ENCODE measurements at places on chromosomes 1 and 21.
A peak's percentile ranks its signal among the peaks of the same experiment; 100 is the strongest.

GRCh38 chr1:109277434-109278204 lies 5.3 kb downstream of the PSRC1 start:
- DNase-seq = peak; percentile 35

DNA sequence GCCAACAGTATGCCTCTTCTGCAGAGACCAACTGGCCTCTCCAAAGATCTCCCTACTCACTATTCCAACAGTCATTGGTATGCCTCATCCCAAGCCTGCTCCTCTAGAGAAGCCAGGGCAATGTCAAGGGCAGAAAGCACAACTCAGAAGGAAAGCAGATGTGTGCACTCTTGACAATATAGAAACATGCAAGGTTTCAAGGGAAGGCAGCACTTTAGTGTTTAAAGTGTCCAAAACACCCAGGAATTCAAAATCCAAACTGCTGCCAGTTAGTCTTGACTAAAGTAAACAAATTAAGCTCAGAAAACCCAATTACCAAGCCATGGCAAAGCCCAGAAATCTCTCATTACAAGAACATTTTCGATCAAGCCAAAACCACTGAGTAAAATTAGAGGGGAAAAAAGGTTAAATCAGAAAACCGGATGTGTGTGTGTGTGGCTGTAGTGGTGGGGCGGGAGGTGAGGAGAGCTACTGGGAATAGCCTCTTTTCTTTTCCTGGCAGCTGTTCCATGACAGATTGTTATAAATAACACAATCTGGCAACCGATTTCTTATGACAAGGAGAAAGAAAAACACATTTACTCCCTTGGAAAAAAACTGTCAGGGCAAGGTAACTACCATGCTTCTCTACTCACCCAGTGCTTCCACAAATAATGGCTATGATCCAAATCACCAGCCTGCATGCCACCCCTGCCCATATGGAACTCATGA lies 39.2 kb downstream of the EIF2B3 start:
- no peak for DNase-seq

DNA sequence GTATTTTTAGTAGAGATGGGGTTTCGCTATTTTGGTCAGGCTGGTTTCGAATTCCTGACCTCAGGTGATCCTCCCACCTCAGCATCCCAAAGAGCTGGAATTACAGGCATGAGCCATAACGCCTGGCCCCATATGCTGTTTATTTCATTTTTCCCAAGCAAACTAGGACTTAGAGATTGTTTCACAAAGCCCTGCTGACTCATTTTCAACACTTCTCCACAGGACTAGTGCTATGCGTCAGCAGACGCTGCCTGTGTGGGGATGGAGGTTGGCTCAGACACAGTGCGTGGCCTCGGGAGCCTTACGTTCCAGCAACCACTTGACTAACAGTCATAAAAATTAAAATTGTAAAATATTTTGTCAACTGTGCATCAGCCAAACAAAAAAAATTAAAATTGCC lies 22.7 kb downstream of the PKNOX1 start:
- no peak for DNase-seq

- DNase-seq = no peak
Observed at GRCh38 chr1:48552420-48552819, 80.4 kb upstream of the SPATA6 start.

DNA sequence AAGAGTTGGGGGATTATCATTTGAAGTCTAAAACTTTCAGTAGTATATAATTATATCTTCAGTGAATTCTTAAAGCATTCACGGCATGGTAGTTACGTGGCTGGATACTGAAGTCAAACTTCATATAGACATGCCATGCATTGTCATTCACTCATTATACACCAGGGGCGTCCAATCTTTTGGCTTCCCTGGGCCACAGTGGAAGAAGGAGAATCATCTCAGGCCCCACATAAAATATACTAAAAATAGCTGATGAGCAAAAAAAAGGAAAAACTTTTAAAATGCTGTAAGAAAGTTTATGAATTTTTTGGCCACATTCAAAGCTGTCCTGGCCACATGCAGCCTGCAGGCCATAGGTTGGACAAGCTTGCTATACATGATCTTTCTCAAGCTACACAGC lies 43.8 kb downstream of the DENND1B start:
- no peak for DNase-seq

- DNase-seq = no peak
Observed at GRCh38 chr1:60960891-60961461, 121.4 kb upstream of the NFIA start.

DNA sequence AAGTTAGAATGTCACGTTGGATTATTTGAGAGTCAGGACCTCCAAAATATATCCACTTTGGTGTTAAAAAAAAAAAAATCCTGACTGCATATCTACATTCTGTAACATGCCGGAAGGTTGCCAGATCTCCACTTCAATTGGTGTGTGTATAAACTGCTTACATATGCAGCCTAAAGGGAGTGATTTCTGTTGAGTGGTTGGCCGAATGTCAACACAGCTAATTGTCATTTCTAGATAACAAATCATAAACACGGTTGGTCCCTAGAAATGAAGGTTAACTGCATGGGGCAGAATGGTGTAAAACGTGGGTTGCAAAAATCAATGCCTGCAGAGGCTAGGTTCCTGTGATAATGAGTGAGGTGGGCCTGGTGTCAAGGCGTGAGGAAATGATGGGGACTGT lies 15.0 kb upstream of the ROR1 start:
- no peak for DNase-seq

DNA sequence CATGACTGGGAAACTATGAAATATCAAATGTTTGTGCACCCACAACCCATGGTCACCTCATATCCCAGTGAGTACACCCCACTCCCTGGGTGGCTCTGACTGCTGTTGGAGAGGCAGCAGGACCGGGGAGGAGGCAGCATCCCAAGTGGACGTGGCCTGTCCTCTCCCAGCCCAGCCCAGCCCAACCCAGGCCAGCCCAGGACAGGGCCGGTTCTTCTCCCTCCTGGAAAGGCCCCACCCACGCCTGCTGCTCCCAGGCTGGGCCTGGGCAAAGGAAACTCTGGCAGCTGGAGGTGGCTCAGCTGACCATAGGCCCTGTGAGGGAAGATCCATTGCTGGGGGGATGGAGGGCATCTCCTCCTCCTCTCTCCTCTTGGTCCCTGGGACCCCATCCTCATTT lies 19.1 kb downstream of the MATN1 start:
- no peak for DNase-seq

GRCh38 chr1:32984455-32985171 lies 20.0 kb upstream of the RNF19B start:
- no peak for DNase-seq

- no peak for DNase-seq
Observed at GRCh38 chr1:236530959-236531358, 7.2 kb downstream of the LGALS8 start.

GRCh38 chr1:23899070-23899469 lies 14.1 kb downstream of the CNR2 start:
- DNase-seq = no peak

DNA sequence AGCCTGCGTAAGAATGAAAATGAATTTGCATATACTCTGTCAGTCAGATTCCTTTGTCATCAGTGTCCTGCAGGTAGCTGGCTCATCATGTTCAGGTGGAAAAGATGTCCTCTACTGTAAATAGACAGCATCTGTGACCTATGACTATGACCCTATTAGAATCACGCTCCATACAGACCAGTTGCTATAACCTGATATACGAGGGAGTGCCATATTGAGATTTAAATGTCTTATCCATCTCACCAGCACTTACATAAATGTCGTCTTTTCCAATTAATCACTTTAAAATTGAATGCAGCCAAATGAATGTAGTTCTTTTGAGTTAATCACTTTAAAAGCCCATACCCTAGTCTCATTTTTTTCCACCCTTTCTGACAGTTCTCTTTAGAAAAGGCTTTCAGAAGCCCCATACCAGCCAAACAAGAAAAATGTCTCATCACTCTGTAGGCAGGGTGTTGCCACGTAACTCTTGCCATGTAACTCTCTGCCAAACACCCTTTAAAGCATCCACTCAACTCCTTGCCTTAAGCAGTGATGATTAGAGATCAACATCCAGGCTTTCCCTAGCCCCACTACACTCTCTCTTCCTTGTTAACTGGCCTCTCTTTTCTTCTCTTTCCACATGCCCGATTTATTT lies 26.3 kb downstream of the DNASE2B start:
- no peak for DNase-seq

GRCh38 chr1:229119161-229119560 lies 151.8 kb upstream of the RAB4A start:
- no peak for DNase-seq

DNA sequence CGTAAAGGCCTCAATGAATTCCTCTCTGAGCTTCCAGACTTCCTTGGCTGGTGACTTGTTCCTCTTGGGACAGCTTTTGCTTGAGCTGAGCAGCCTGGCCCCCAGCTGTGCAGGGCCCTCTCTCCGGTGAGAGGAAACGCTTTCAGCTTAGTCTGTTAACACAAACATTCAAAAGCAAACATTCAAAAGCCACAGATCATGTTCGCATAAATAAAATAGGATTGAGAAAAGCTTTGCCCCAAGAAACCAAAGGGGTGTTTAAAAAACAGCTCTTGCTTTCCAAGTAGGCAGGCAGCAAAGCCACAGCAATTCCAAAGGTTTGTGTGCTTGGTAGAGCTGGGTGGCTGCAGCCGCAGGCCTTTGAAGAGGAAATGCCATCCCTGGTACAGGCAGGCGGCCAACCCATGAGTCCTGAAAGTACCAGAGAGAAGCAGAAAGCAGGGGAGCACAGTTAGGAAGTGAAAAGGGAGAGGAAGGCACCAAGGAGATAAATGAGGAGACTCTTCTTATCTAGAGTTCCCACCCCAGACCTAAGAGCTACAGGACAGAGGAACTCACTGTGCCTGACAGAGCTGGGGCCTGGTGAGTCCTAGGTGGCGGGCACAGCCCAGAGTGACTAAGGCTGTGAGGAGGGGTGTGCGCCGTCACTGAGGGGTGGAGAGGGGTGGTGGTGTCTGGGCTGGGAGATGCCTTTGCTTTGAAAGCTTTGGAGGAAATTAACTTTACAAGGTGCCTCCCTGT lies 48.4 kb downstream of the CCN1 start:
- DNase-seq = no peak

GRCh38 chr1:8674481-8674880 lies 143.0 kb downstream of the RERE start:
- no peak for DNase-seq

DNA sequence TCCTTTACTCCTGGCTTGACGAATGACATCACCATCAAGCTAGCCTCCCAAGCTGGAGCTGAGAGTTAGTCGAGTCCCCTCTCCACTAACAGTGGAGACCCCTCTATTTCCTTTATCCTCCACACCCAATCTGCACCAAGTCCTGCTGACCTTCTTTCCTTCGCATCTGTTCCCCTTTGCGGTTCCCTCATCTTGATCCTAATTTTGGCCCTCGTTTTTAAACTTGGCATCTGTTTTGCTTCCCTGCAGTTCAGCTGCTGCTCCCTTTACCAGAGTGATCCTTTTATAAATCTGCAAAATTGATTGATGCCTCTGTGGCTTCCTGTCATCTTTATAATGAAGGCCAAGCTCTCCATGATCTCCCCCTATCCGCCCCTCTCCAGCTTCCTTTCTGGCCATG lies 49.0 kb upstream of the TSPAN2 start:
- DNase-seq = no peak

- DNase-seq = no peak
Observed at GRCh38 chr21:35280231-35280630, 231.1 kb upstream of the RUNX1 start.

DNA sequence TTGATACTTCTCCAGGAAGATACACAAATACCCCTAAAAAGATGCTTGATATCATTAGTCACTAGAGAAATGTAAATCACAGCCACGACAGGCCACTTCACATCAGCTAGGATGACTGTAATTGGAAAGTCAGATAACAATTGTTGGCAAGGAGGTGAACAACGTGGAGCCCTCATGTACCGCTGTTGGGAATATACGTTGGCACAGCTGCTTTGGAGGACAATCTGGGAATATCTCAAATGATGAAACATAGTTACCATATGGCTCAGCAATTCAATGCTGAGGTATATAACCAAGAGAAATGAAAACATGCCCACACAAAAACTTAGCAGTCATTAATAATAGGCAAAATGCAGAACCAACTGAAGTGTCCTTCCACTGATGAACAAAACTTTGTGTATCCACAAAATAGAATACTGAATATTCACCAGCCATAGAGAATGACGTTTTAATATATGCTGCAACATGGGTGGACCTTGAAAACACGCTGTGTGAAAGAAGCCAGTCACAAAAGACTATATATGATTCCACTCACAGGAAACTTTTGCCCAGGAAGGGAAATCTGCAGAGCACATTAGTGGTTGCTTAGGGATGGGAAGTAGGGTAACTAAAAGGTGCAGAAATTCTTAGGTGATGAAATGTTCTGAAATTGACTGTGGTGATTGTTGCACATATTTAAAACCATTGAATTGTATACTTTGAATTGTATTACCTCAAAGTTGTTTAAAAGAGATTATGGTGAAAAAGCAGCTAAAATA lies 95.4 kb downstream of the AHCTF1 start:
- no peak for DNase-seq

DNA sequence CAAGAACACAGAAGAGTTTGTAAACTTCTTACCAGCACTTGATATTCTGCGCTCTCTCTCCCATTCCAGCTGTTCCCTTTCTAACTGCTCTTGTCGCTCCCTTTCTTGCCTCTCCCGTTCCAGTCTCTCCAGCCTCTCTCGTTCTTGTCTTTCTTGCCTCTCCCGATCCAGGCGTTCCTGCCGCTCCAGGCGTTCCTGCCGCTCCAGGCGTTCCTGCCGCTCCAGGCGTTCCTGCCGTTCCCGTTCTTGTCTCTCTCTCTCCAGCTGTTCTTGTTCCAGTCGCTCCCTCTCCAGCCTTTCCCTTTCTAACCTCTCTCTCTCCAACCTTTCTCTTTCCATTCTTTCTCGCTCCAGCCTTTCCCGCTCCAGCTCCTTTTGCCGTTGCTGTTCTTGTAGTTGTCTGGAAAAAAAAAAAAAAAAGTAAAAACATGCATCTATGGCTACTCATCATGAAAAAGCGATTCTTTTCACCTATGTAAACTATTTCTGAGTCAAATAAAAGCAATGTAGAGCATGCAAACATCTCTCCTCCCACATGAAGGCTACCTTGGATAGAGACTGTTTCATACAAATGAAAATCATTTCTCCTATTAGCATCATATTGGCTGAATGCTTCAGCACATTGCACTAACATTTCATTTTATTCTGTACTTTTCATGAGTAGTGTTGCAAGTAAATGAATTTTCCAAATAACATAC lies 91.5 kb upstream of the LBR start:
- DNase-seq = no peak

GRCh38 chr1:53025034-53025768 lies 36.8 kb upstream of the PODN start:
- DNase-seq = no peak

GRCh38 chr1:215484171-215484939 lies 82.7 kb upstream of the KCTD3 start:
- DNase-seq = no peak
